Brain pericyte (primary cell): ENCODE measurements at places on chromosomes 3 and 15.

GRCh38 chr3:46935168-46935858, 41.2 kb downstream of the CCDC12 start:
- DNase-seq: peak; percentile 66

DNA sequence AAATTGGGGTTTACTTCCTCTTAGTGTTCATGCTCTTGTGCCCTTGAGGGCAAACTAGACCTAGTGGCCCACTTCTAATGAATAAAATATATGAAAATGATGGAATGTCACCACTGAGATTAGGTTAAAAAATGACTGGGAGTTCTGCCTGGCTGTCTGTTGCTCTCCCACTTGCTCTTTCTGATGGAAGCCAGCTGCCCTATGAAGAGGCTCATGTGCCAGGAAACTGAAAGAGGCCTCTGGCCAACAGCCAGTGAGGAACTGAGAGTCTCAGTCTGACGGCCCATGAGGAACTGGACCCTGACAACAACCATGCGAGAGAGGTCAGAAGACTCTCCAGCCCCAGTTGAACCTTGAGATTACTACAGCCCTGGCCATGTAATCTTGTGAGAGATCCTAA, 107.1 kb upstream of the FHIT start:
- DNase-seq: no peak

DNA sequence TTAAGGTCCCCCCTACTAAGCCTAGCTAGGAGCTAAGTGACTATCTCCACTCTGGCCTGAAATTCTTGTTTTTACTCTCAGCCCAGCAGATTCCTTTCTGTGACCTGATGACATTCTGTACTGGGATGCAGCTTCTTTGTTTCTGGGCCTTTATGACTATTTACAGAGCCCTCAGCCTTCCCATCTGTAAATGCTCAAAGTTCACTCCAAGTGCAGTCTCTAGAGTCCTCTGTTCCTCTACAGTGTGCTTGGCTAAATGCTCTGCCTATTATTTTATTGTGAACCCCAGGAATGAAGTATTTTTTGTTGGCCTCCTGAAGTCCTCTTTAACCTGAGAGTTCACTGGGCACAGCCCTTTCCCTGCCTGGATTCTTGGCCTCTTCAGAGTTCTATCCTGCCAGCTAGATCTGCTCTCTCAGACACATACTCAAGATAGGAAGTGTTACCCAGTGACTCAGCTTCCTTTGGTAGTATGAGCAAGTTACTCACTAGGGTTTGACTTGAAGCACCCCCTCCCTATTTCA, 278.1 kb upstream of the P2RY1 start:
- peak; percentile 59 for DNase-seq

- DNase-seq: no peak
These were observed 32.4 kb downstream of the THBS1 start for GRCh38 chr15:39613271-39613670.

DNA sequence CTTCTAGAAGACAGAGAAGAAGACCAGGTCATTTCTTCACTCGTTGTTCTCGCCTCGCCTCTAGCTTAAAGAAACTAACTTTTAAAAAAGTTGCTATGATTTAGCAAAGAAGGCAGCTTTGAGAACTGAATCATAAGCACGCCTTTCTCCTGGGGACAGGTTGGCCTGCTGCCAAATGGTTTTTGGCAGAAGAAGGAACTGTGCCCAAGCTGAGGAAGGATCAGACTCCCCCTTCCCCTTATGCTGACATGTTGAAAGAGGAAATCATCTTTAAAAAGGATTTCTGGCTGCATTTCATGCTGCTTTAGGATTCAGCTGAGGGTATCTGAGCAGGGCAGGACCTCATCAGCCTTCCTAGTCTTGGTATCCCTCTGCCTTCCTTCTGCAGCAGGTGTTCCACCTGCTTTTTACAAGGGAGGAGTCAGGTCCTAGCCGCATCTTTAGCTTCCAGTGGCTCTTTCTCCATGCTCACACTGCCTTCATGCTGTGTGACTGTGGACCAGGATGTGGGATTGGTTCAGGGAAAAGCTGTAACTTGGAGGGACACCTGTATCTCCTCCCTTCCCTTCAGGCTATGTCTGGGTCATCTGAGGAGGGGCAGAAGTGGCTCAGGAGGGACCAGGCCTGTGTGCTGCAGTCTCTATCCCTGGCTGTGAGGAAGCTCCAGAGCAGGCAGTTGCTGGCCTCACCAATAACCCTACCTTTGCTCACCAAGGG, 34.1 kb upstream of the HACD2 start:
- peak; percentile 59 for DNase-seq

- no peak for DNase-seq
These were observed 1.1 kb downstream of the SAMMSON start for GRCh38 chr3:70000563-70001081.
